Lung microvascular endothelial cell (primary cell): ENCODE measurements at places on chromosomes 7 and 10.

DNA sequence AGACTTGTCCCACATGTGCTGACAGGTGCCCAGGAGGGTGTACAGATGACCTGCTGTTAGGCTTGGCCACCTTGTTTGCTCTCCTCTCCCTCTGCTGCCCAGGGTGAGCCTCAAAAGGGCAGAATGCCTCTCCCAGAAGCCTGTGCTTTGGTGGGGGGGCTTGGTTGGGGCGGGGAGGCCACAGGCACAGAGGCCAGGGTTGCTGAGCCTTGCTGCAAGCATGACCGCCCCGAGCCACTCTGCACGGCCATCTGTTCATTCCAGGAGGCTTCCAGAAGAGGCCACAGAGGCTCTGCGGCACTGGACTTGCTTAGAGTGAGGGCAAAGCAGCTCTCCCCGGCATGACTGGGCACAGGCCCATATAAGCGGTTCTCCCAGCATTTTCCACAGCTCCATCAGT lies 190.8 kb downstream of the GLRX3 start:
- DNase-seq: no peak

DNA sequence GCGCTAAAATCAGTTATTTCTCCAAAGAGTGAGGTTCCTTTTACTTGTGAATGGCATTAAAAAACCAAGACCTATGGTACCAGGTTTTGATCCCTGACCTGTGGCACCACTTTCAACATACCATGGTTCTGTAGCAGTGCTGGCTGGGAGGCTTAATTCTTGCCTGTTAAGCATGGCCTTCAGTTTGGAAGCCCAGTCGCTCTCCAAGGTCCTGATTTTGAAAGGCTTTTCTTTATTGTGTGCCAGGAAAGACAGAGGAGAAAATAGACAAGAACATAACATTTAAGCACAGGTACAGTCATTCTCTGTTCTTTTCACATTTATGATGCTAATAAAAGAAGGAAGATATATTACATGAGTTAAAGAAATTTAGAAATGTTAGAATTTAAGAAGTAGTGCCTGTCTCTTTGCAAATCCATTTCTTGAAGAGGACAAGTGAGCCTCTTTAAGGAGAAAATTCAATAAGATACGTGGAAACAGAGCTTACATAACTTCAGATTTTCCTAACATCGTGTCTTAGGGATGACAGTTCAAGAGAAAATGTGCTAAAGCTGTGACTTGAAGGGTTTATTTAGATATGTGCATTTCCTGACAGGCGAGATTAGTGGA lies 357.6 kb downstream of the DPP6 start:
- DNase-seq: peak; percentile 36

DNA sequence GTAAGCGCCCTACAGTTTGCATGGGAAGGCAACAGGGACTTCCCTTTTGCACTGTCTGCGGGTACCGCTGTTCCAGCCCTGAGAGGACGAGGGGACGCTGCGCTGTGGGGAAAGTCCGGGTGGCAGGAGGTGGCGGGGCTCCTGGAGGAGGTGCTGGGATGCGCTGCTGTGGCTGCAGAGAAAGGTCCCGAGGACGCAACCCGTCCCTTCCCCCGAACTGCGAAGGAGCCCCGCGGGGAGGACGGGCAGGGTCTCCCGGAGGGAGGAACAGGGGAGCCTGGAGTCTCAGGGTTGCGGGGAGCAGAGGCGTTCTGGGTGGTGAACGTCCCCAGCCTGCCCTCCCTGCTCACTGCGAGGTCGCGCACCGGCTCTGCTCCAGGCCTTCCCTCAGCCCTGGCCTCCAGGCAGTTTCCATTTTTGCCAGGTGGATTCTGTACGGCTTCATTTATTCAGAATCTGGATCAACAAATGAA lies 91.6 kb downstream of the CXCL12 start:
- DNase-seq: no peak

DNA sequence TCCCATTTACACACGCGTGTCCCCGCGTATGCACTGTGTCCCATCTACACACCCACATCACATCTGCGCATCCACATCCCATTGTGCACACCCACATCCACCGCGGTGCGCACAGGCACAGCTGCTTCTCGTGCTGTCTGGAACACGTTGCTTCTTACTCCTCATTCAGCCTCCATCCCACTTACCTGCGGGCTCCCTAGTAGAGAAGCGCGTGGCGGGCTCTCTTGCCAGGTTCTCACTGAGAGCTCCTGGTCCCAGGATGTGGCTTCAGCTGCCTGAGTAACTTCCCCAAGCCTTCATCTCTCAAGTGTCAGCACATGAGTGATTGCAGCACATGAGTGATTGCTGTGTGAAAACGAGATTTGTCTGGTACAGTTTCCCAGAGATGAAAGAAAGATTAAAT lies 117.8 kb downstream of the TRRAP start:
- DNase-seq: no peak

DNA sequence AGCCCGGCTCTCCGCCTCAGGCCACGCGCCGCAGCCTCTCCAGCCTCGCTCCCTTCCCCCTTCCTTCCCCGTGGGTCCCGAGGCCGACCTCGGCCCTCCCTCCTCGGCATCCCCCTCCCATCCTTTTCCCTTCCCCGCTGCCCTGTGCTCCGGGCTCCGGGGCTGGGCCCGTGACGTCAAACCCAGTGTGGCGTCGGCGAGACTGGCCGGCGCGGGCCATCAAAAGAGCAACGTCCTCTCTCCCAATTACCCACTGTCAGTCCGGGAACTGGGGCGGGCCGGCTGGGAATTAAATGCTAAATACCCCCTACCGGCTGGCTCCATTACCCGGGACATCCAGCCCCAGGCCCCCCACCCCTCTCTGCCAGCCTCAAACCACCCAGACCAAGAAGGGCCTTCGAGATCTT lies 2.6 kb upstream of the GATA3 start:
- DNase-seq: peak; percentile 35

DNA sequence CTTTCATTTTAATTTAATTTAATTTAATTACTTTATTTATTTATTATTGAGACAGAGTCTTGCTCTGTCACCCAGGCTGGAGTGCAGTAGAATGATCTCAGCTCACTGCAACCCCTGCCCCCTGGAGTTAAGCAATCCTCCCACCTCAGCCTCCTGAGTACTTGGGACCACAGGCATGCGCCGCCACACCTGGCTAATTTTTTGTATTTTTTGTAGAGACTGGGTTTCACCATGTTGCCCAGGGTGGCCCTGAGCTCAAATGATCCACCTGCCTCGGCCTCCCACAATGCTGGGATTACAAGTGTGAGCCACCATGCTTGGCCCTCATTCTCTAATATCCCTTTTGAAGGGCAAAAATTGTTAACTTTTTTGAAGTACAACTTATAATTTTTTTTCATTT lies 92.9 kb downstream of the XRCC2 start:
- DNase-seq: no peak

- no peak for DNase-seq
Measured at GRCh38 chr7:124697746-124698145, 67.8 kb downstream of the GPR37 start.

DNA sequence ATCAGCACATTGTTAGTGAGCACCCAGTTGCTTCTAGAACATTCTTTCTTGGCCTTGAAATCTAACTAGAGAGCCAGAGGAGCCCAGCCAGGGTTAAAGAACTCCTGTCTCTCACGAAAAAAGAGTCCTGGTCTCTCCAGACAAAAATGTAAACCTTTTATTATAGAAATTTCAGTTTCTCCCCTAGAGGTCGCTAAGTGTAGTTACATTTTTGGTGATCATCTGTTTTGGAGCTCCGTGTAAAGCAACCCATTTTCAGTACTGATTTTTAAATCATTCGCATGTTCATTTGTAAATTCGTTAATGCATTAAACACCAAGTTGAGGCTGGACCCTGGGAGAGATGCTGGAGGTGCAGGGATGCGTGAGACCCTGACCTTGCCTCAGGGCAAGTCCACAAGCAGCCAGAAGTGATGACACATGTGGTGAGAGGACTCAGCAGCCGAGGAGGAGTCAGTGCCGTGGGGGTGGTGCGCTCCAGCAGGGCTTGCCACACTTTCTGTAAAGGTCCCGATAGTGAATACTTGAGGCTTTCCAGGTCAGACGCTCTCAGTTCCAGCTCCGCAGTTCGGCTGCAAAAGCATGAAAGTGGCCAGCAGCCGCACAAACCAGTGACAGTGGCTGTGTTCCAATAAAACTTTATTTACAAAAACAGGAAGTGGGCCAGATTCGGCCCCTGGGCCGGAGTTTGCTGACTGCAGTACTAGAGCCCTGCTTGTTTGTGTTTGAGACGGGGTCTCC lies 578.6 kb upstream of the FOXK1 start:
- DNase-seq: no peak

- no peak for DNase-seq
Measured at GRCh38 chr10:123896246-123896927, 4.8 kb upstream of the CPXM2 start.

GRCh38 chr10:63977329-63977923 lies 456.2 kb downstream of the REEP3 start:
- peak; percentile 73 for DNase-seq

DNA sequence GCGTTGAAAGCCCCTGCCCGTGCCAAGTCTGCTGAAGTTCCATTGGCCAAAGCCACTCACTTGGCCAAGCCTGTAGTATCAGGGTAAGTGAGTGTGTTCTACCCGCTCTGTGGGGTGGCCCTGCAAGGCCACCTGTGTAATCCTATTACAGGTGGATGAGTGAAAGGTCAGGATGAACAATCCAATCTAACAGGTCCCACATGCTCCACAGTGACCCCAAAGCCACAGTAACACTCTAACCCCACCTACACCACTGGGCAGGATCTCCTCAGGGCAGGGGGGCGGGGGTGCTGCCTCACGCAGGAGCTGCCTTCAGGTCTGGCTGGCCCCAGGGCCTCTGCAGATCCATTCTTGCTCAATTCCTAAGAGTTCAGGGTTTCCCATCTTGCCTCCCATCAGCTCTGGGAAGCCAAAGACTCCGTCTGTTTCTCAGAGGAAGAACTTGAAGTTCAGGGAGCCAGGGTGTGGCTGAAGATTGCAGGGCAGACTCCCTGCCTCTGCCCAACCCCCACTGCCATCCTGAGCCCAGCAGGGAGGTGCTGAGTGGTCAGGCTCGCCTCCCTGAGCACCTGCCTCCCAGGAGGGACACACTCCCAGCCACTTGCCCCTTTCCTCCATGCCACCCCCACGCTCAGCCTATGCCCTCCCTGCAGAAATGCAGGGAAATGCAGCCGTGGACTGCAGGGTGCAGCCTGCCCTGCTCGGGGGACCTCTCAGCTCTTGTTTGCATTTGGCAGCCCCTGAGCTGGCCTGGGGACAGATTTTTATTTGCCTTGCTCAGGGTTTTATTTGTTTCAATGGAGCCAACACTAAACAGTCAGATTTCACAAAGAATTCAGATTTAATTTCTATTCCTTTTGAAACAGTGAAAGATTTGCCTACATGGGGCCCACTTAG lies 9.8 kb upstream of the COMTD1 start:
- no peak for DNase-seq

DNA sequence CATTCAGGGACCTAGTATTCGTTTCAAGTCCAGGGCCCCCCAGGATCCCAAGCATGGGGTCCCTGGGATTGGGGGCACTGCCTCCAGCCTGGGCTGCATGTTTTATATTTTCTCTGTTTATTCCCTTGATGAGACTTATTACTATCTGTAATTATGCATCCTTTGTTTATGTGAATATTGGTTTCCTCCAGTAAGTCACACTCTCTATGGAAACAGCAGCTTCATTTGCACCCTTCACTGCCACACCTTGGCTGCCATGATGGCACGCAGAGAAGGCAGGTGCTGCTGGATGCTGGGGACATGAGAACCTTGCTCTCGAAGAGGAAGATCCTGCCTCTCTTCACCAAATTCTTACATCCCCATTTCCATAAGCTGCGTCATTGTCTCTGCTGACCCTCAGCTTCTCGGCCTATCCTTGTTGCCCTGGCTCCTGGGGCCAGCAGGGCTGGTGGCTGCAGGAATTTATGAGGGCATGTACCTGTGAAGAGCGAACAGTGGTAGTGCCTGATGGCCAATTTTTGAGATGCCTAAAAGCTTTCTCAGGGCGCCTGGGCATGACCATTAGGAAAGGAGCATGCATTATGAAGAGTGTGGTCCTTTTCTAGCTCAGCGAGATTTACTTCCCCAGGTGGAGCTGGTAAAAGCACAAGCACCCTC lies 479.3 kb upstream of the KLF6 start:
- no peak for DNase-seq

DNA sequence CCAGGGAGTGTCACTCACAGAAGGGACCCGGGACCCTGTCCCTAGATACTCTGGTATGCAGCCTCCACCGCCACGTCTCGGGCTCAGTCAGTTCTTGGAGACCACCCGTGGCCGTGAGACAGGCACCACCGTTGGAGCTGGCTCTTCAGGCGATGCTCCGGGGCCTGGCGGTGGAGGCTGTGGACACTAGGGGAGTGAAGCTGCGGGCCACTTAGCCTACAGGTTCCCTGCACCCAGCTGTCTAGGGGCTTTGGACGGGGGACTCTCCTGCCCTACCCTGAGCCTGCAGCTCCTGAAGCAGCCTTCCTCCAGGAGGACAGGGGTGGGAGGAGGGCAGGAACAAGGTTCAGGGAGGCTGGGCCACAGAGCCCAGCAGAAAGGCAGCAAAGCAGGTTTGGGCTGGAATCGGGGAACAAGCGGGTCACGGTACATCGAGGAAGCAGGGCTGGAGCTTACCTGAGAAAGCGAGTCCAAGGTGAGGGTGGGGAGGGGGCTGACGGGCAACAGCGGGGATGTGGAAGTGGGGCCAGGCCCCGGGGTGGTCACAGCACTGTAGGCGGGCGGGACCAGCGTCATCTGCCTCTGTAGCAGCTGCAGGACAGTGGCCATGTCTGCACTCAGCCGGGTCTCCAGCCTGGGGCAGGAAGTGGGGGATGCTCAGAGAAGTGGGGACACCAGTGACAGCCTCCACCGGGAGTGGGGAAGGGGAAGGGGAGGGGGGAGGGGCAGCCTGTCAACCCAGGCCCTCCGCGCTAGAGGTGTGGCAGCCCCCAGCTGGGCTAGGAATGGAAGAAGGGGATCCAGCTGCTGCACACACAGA lies 31.5 kb downstream of the KCNH2 start:
- no peak for DNase-seq

DNA sequence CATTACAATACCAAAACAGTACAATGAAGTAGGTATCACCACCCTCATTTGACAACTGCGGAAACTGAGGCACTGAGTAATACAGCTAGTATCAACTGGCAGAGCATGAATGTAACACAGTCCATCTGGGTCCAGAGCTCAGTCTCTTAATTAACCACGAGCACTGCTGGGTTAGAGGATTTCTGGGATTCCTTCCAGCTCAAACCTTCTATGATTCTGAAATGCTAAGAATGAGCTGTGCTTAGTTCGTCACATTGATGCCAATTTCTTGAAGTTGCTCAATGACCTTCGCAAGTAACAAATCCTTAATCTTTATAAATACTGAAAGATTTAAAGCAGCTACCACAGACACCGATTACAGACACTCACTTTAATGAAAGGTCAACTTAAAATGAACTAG lies 62.5 kb downstream of the SGMS1 start:
- DNase-seq: no peak

GRCh38 chr10:11728353-11728752 lies 13.8 kb upstream of the ECHDC3 start:
- DNase-seq: no peak

GRCh38 chr7:122652876-122653275 lies 46.0 kb downstream of the RNF133 start:
- peak; percentile 79 for DNase-seq

DNA sequence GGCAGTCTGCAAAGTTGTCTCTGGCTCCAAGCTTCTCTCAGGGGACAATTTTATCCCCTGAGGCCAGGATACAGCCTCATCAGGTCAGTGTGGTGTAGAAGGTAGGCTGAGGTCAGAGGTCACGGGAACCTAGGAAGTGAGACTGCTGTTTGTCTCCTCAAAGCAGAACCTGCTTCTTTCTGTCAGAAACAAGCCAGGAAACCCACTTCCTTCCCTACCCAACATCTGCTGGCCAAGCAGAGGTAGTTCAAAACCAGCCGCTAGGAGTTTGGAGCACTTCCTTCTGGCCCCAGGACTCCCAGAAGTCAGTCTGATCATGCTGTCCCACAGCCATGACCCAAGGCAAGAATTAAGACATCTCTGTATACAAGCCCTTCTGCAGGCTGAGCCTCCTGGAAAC lies 12.2 kb downstream of the CLRN3 start:
- DNase-seq: peak; percentile 24
